Activated naive CD4-positive, alpha-beta T cell treated with anti-CD3 and anti-CD28 coated beads, Interleukin-2, amount 50 U/mL, for 16 hours (primary cell): ENCODE measurements at places on chromosomes 16 and 17.

DNA sequence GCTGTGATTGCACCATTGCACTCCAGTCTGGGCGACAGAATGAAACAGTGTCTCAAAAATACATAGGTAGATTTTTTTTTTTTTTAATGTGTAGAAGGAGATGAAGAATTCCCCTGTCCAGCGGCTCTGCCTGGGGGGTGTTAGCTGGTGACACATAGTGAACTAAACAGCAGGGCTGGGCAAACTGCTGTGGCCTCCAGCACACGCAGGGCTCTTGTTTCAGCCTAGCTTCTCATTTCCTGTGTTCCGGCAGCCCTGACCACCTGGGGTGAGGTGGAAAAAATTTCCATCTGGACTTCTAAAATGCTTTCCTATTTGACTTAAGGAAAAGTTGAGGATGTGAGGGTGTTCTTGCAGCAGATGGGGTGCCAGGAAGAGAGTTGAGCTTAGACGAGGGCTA is 33.3 kb upstream of the RGS9 start:
- DNase-seq: no peak

DNA sequence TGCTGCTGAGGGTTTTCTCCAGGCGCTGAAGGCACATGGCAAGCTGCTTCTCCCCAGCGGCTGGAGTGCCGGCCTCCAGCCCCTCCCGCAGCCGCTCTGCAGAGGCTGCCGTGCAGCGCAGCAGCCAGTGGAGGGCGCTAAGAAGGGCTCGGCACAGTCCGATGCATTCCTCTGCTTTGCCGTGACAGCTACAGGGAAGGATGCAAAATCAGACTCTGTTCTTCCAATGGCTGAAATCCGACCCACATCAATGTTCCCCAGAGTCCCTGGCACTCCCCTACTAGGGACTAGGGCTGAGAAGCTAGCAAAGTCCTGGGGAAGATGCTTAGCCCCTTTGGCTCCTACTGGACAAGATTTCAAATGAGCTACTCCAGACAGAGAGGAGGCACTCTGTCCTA is 19.0 kb downstream of the MED24 start:
- DNase-seq: no peak

DNA sequence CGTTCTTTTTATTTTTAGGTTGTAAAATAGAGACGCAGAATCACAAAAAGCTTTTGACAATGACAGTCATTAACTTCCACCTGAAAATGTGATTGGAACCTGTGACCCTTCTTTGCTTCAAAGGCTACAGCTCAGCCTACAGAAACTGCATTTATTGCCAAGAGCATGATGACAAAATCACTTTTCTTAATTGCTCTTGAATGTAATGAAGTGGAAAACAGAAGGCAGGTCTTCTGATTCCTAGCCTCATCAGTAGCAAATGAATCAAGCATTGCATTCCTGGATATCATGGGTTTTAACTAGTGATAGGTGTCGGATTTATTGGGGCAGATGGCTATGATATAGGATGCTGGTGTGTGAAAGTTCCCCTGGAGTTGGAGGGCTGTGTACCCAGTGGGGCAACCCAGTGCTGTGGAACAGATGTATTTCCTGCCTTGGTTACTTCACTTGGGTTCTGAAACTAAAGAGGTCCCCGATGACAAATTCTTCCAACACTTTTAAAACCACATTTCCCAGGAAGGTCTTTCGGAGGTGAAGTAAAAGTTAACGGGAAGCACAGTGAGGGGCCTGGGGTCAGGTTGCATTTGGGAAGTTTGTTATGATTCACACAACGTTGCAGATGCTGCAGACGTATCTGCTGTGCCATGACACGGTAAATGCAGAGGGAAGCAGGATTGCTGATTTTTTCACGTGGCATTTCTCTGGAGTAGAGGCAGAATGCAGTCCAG is 127.5 kb downstream of the HS3ST3A1 start:
- DNase-seq: no peak

GRCh38 chr17:40295488-40296436 is 8.1 kb downstream of the CDC6 start:
- DNase-seq: no peak

- no peak for DNase-seq
Measured at GRCh38 chr16:74738113-74738541, 36.5 kb downstream of the FA2H start.

- DNase-seq: no peak
Measured at GRCh38 chr16:82016263-82016662, 5.0 kb upstream of the SDR42E1 start.

- no peak for DNase-seq
Measured at GRCh38 chr17:53619025-53619424, 203.7 kb upstream of the KIF2B start.

DNA sequence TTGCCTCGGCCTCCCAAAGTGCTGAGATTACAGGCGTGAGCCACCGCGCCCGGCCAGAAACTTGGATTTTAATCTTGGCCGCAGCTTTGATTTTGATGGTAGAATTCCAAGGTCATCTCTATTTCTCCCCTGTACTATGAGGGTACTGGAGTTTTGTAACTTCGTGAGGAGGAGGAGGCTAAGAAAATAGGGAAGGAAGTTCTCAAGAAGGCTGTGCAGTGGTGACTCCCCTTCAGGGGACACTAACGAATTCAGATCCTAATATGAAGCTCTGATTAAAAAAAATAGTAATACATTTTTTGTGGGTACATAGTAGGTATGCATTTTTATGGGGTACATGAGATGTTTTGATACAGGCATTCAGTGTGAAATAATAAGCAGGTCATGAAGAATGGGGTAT is 55.9 kb downstream of the LDHD start:
- DNase-seq: no peak

DNA sequence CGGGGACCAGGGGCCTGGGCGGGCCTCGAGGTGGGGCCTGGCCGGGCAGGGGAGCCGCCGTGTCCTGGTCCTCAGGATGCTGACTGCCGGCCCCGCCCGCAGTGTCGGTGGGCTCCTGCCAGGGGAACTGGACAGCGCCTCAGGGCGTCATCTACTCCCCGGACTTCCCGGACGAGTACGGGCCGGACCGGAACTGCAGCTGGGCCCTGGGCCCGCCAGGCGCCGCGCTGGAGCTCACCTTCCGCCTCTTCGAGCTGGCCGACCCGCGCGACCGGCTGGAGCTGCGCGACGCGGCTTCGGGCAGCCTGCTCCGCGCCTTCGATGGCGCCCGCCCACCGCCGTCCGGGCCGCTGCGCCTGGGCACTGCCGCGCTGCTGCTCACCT is 2.3 kb upstream of the PAQR4 start:
- DNase-seq: no peak

DNA sequence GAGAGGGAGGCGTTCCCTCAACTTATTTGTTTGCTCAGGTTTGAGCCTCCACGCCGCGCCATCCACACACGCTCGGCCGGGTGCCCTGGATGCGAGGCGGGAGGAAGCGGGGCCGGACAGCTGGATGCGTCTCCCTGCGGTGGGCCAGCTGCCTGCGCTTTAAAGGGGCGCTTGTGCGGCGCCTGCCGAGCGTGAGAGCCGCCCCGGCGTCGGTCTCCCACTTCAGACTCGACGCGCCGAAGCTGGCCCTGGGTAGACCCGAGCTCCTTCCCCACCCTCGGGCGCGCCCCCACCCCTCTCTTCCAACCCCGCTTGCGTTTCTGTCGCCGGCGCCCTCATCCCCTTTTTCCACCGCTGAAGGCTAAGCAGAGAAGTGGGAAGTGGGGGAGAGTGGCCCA is 527 bp upstream of the CHAD start:
- no peak for DNase-seq

- DNase-seq: no peak
Measured at GRCh38 chr16:1401758-1402154, 12.7 kb downstream of the UNKL start.

- no peak for DNase-seq
Measured at GRCh38 chr17:77566151-77566550, 392.4 kb upstream of the TNRC6C start.

DNA sequence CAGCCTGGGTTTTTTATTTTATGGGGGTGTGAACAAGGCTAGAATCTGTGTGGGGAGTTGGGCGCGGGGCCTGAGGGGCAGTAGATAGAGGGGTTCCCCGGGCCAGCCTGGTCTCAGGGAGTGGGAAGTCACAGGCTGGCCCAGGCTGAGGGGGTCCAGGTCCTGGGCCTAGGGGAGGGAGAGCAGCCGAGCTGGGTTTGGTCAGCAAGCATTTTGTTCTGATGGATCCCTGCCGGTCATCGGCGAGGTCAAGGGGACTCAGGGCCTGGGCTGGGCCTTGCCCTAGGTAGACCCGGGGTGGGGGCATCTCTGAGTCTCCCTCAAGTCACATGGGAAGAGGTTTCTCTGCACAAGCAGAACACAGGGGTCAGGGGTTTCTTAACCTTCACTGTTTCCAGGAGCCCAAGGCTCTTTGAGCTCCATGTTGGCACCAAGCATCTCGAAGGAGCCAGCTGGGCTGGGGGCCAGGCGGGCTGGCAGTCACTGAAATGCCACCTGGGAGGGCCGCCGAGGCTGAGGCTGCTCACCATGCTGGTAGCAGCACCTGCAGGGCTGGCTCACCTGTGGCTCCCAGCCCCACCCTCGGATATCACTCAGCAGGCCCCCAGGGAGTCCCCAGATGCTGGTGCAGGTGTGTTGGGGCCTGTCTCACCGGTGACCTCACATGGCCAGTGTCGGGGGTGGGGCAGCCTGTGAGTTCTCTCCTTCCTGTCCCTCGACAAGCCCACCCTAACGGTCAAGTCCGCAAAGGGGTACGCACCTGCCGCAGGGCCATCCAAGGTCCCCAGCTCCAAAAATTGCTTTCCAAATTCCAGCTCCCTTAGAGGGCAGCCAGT is 41.0 kb downstream of the SLC7A5 start:
- no peak for DNase-seq

- DNase-seq: no peak
Measured at GRCh38 chr17:75549246-75550138, 24.0 kb downstream of the LLGL2 start.

- DNase-seq: no peak
Measured at GRCh38 chr17:29036584-29036983, 6.4 kb upstream of the PIPOX start.

GRCh38 chr17:56173026-56173425 is 19.8 kb downstream of the ANKFN1 start:
- DNase-seq: no peak

- DNase-seq: no peak
Measured at GRCh38 chr16:85249418-85250146, 137.3 kb upstream of the CIBAR2 start.

DNA sequence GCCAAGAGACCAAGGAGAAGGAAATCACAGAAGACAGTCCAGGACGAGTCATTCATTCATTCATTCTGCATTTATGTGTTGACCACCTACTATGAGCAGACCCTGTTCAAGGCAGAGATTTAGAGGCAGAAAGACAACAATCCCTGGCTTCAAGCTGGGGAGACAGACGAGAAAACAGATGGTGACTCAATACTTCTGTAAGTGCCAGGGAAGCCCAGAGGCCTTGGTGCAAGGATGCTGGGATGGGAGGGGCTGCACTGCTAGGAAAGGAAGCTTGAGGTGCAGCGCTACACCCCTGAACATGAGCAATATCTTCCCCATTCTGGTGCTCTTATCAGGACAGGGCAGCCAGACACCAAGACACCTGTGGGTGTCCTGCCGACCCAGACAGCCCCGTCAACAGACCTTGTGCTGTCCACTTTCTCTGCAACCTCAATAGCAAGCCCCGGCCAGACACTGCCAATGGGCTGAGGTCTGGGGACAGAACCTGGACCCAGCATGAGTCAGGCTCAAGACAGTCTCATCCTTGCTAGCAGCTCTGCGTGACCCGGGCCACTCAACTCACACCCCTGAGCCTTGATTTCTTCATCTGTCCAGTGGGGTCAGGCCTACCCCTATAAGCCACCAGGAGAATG is 163.5 kb downstream of the COPRS start:
- DNase-seq: no peak

DNA sequence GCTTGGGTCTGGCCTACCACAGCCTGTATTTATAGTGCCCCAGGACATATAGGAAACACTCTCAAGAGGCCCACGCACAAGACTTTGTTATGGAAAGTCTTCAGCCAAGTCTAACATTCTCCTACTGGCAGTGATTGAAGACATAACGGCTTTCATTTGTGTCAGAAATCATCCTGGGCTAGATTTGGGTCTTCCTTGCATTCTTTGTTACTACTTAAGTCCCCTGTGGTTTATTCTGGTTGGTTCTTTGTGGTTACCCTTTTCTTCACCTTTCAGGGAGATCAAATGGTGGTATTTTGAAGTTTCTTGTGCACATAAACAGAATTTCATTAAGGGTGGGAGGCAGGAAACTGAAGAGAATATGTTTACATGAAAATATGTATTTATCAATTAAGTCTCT is 37.7 kb downstream of the REXO5 start:
- no peak for DNase-seq

DNA sequence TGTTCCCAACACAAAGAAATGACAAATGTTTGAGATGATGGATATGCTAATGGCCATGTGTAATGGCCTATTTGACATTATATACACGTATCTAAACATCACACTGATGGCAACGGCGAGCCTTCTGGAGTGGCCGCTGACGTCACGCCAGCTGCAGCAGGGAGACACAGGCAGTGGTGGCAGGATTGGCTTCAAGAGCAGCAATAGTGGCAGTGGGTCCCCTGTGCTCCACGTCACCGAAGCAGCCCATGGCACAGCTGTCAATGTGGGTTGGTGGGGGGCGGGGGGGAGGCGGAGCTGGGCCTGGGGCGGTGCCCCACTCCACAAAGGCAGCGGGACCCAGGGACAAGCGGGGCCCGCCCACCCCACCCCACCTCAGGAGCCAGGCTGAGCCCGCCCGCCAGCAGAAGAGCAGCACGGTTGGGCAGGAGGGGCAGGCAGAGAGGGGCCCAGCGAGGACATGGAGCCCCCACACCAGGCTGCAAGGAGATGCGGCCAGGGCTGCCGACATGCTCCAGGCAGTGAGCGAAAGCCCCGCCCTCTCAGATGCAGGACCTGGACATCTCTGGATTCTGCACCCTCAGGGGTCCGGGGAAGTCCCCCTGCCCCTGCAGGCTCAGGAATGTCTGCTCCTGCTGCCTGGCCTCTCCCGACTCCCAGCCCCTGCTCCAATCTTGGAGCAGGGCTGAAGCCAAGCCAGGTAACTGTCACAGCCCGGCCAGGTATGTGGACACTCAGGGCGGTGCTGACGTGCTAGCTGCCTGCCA is 64.6 kb downstream of the USP32 start:
- no peak for DNase-seq

GRCh38 chr17:68353111-68353521 is 61.8 kb downstream of the ARSG start:
- DNase-seq: no peak

- DNase-seq: no peak
Measured at GRCh38 chr17:3543453-3543852, 14.2 kb downstream of the TRPV3 start.

GRCh38 chr17:74523308-74523707 is 8.0 kb downstream of the CD300LB start:
- DNase-seq: no peak

DNA sequence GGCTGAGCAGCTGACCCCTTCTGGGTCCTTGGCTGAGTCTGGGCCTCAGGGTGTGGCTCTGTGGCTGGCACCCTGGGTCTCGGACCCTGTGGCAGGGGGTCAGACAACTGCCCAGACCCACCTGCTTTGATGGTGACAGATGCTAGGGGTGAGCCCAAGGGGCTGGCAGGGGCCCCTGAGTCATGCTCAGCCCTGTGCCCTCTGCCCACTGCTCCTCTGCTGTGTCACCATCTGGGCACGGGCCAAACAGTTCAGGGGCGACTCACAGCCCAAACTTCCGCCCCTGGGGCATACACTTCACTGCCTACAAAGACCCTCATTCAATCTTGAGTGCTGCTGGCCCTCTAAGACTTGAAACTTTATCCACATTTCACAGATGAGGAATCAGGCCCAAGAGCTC is 5.7 kb downstream of the ADGRG1 start:
- DNase-seq: no peak

- peak; percentile 33 for DNase-seq
Measured at GRCh38 chr17:81365148-81365600, 30.1 kb upstream of the BAHCC1 start.
